ENCODE measurements at places on chromosomes 12 and 14.

GRCh38 chr12:129635021-129635685 lies 268.7 kb downstream of the TMEM132D start:
- no peak for DNase-seq

DNA sequence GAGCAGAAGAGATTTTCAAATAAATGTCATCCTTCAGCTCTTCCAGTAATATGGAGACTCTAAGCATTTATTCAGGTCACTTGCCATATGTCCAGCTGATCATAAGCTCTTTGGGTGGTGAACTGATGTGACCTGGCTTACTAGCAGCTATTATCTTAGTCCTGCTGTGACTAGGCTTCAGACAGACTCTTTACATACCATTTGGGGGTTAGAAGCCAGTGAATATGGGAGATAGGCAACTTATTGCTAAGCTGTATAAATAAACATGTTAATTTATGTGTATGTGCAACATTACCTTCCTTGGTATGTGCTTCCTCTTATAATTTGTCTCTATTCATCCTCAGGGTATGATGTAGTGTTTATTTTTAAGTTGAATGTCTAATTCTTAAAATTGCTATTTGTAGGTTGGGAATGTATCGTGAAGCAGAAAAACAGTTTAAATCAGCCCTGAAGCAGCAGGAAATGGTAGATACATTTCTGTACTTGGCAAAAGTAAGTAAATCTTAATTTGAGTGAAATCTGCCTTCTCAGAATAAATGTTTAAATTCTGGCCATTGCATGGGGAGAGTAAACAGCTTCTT lies 32.4 kb downstream of the TTC8 start:
- no peak for DNase-seq

DNA sequence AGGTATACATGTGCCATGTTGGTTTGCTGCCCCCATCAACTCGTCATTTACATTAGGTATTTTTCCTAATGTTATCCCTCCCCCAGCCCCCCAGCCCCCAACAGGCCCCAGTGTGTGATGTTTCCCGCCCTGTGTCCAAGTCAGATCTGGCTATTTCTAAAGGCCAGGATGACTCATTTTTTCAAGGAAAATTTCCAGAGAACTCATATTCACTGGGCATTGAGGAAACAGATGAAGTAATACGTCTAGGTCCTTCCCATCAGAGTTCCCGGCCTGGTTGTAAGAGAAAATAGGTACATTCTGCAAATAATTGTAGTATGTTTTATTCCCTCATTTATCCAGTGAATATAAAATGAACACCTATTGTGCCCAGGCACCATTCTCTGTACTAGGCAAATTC lies 345.2 kb downstream of the BCL11B start:
- DNase-seq = no peak

DNA sequence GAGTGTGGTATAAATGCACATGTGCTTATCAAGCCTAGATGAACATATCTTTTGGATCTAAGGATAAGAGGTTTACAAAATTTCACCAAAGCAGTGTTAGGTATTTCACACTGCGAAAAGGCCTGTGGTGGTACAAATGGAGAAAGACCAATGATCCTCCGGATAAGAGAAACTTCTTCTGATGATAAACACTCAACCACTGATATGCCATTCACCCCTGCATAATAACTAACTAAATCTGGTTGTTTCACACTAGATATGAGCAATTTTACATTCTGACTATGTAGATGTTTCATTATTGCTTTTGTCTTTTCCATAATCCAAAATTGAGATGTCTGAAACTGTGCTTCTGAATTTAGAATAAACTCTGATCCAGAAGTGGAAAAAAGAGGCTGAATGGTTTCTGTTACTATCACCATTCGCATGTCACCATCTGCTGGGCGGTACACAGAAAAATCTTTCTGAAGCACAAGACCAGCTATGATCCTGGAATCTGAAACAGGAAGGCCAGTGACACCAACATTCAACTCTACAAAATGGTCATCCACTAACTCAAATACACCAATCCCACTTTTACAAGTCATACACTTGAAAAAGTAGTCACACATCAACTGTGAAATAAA lies 1.3 kb downstream of the BBS10 start:
- DNase-seq = no peak

DNA sequence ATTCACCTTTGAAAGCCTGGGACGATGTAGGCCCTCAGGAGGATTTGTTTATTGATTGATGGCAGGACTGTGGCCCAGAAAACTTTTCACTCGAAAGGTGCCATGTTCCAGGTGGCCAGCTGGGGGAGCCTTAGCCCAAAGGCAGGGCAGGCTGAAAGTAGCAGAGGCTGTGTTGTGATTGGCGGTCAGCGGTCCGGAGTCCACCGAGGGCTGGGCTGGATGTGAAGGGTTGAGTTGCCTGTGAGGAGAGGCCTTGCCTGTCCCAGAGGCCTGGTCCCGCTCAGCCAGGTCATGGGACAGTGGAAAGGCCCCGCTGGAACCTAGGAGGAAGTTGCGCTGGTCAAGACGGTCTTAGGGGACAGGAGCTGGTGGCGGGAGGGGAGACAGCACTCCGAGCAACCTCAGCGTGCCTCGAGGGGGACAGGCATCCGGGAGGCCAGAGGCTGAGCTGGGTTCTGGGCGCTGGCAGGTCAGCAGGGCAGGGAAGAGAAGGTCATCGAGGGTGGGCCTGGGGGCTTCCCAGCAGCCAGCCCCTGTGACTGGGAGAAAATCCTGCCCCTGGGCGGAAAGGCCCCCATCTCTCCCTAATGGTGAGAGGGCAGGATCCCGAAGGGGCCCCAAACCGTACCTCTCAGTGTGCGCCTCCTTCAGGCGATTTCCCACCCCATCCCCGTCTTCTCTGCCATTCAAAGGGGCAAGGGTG lies 26.3 kb downstream of the CMA1 start:
- DNase-seq = peak; percentile 71

DNA sequence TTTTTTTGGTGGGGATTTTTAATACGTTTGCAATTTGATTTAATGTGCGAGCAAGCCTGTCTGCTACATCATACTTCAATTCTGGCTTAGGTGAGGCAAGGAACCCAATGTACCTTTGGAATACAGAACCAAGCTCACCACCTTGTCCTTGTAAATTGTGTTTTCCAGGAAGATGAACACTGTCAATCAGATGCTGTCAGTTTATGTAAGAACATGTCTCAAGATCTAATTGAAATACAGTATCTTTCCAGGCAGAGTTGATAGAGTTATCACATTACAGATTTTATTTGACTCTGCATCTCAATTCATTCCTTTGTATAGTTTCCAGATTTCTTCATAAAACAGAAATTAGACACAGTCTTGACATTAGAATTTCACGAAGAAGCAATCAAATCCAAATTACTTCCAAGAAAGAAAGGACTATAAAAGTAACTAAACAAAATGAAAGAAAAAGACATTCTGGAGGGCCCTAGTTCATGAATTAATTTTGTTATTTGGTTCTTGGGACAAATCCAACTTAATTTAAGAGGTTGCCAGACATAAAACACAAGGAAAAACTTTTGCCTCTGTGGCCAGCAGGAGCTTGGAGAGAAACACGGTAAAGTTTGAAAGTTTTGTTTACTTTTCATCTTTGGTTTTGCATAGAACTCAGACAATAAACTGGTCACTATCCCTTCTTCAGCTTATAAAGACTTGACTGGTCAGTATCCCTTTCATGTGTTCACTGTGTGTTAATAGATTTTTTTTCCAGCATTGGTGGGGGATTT lies 16.4 kb upstream of the MED13L start:
- no peak for DNase-seq

DNA sequence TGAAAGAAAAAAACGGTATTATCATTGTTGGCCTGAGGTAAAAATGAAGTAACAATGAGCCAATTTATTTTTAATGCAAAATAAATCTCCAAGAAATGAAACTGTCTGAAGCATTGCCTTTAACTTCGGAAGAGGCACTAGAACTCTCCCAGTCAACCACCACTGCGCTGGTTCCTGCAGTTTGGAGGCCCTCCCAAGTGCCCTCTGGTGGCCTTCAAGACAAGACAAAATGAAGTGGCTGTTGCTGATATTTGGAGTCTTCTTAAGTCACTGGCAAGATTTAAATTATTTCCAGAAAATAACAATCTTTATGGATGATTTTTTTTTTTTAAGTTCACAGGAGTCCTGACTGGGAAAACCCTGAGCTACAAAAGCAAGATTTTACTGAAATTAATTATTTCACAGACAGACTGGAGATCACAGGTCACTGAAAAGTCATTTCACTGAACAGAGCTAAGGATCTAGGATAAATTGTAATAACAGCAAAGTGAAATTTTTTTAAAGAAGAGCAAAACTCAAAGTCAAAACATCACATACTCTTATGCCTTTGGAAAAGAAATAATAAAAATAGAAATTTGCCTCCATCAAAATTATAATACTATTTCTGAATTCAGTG lies 58.2 kb downstream of the DICER1 start:
- no peak for DNase-seq

DNA sequence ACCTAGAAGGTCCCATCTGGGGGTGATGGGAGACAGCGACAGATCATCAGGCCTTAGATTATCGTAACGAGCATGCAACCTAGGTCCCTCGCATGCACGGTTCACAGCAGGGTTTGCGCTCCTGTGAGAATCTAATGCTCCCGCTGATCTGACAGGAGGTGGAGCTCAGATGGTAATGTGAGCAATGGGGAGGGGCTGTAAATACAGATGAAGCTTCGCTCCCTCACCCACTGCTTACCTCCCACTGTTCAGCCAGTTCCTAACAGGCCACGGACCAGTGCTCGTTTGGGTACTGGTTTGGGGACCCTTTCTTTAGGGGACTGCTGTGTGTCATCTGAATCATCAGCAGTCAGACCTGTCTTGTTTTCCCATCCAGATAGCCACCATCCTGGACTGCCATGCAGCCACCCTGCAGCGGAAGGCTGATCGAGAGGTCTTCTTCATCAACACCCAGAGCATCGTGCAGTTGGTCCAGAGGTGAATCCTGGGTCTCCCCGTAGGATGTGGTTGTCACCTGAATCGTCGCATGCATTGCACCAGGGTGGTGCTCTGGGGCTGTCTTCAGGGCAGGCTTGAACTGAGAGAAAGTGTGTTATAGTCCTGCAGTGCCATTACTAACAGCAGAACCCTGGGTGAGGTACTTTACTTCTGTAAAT lies 96.2 kb downstream of the ACACB start:
- DNase-seq = no peak

- no peak for DNase-seq
Measured at GRCh38 chr12:3236345-3237187, 159.4 kb downstream of the TSPAN9 start.

DNA sequence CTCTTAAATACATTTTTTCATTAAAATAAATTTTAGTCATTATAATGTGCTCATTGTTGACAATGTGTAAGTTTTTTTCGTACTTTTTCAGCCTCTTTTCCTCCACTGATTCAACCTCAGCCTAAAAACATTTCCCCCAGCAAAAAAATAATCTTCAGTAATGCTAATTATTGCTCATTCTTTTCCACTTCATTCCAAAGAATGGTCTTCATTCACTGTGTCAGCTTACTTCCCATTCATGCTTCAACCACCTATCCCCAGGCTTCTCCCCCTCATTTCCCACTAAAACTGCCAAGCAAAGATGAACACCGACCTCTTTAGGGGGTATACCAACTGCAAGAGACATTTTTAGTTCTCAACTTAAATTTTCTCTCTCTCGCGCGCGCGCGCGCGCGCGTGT lies 2.7 kb upstream of the IPO8 start:
- no peak for DNase-seq

GRCh38 chr14:104680806-104681688 lies 8.4 kb upstream of the INF2 start:
- peak; percentile 68 for DNase-seq

DNA sequence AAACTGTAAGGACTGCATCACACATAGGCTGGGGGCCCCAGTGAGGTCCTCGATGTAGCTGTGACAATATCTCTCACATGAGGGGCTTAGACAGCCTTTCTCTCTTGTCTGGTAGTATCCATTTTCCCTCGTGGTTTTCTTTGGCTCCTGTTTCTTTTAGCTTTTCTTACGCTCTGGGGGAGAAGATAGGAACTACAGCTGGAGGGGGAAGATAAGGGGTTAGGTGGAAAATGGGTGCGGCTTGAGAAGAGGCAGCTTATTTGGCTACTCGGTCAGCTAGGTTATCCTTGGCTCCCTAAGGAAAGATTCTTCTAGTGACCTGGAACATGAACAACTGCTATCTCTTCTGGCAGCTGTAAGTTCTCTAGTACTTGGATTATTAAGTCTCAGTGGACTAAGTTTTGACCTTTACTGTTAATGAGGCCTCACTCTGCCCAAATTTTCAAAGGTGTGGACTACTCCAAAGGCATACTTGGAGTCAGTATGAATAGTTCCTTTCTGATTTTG lies 28.7 kb upstream of the CPNE8 start:
- DNase-seq = no peak

DNA sequence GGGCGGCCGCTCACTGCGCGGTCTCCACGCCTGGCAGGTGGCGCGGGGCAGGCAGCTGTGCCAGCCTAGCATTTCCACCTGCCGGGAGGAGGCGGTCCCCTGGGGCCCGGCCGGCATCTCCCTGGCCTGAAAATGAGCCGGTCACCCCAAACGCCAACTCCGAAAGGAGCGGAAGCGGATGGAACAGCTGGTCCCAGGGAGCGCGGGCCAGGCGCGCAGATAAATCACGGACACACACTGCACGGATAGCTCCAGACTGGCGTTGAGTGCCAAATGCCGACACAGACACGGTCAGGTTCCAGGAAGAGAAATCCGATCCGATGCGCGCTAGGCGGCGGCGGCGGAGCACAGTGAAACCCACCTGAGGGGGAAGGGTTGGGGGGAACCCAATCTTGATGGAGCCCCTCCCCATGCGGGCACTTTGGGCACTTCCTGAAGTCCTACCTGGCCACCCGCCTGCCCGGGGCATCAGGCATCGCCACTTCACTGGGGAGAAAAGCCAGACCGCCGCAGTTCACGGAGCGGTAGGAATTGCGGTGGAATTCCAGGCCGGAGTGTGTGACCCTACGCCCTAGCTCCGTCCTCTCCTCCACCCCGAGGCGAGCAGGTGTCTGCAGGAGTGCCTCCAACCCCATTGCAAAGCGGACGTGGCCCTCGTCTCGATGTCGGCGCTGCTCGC lies 624 bp upstream of the PLEKHD1 start:
- peak; percentile 23 for DNase-seq

- no peak for DNase-seq
Measured at GRCh38 chr14:55317542-55318306, 46.5 kb downstream of the FBXO34 start.

DNA sequence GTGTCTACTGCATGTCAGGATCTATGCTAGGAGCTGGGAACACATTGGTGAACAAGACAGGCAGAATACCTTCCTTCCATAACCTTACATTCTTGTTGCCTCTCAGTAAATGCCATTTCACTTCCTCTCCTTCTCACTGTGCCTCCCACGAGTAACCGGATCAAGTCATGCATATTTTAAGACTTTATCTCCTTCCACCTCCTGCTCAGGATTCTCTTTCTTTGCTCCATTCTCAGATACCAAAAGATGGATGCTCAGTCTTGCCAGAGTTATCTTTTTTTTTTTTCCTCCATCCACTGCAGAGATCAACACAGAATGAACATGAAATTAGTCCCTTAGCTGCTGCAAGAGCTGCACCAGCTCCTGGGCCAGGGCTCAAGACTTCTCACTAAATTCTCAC lies 20.0 kb upstream of the APPL2 start:
- no peak for DNase-seq

DNA sequence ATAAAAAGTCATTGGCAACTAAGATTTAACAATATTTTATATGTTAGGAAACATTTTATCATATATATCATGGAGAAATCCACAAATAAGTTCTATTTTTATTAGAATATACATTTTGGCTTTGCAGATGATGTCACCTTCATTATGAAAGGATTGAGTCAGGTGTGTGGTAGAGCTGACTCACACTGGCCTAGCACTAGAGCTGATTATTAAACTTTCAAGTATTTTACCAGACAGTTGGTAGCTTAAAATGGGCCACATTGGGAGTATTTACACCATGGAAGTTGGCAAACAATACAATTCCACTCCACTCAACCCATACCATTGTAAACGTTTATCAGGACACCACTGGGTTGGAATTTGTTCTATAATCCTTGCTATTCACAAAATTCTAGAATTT lies 1036.6 kb downstream of the TRHDE start:
- no peak for DNase-seq

Data from germinal center (tissue), 1 donor.